ENCODE measurements at places on chromosomes 16 and 17.

- no peak for DNase-seq
Measured at GRCh38 chr16:78896280-78896679, 704.3 kb downstream of the MAF start.

DNA sequence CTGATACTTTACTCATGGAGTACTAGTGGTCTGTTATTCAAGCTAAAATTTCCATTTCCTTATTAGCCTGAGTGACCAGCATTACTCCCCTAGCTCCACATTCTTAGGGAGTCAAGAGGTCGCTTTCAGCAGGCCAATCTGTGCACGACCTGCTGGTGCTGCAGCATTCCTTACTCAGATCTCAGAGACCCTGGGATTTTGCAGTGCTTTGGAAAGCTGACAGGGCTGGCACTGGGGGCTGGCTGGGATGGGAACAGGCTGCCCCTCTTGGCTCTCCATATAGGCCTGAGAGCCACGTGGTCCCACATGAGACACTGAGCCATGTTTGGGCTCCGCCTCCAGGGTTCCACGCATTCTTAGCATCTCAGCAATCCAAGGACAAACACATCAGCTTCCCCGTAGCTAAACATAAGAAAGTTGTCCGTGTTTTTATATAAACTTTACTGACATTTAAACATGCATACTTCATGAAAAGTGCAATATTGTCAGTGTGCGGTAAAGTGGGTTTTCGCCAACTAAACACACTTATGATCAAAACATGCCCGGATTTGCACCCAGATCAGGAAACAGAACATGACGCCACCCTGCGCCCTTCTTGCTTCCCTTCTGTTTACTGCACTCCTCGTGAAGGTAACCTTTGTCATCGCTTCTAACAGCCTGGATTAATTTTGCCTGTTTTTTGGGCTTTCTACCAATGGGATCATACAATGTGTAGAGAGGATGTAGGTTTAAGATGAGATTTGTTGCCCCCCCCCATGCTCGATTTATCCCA is 254.5 kb upstream of the CACNG5 start:
- DNase-seq = no peak

DNA sequence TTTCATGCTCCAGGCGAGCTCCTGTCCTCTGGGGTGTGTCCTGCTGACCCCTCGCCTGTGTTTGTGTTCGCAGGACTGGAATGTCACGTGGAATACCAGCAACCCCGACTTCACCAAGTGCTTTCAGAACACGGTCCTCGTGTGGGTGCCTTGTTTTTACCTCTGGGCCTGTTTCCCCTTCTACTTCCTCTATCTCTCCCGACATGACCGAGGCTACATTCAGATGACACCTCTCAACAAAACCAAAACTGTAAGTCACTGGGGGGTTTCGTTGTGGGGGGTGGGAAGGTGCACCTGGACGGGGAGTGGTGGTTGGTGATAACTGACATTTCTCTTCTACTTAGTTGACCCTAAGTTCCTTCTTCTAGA is 58.3 kb downstream of the ABCC1 start:
- no peak for DNase-seq

GRCh38 chr17:82835766-82836512 is 3.9 kb downstream of the ZNF750 start:
- DNase-seq = no peak

- no peak for DNase-seq
Measured at GRCh38 chr17:19670908-19671307, 22.4 kb downstream of the ALDH3A2 start.

DNA sequence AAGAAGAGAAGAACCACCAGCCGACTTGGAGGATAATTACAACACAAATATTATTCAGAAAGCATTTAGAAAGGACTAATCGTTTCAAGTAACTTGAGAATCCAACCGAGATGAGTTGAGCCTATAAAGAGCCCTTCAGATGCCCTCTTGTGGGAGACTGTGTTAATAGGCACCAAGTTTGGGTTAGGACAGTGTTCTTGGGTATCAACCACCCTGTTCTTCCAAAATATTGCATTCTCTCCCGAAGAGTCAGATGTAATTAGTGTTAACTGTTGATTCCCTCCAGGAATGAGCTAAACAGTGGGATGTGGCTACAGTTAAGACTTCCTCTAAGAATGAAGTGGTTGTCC is 87.8 kb upstream of the NOL11 start:
- no peak for DNase-seq

GRCh38 chr17:4579678-4580077 is 4.7 kb upstream of the SMTNL2 start:
- no peak for DNase-seq

DNA sequence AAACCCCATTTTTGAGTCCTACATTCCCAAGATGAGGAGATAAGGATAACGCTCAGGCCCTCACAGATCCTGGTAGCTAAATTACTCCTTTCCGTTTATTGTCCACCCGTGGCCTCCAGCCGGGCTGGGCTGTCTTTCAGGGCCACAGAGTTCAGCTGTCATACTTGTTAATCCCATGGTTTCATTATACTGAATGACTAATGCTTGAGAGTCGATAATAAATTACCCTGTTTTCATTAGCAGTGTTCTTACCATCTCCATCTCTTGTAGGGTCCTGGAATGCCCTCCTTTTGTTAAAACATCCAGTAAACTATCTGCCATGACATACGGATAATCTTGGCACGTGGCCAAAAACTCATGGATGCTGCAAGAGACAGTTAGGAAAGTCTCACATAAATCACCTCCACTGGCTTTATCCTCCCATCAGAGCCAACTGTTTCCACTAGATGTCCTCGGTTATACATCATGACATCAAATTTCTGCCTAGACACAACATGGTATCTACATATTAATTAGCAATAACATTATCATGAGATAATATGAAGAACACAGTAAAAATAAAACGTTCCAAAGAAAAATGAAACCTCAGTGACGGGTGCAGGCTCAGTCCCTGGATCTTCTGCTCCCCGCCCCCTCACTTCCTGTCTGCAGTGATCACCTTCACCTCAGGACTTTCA is 45.3 kb downstream of the BRD7 start:
- peak; percentile 40 for DNase-seq

DNA sequence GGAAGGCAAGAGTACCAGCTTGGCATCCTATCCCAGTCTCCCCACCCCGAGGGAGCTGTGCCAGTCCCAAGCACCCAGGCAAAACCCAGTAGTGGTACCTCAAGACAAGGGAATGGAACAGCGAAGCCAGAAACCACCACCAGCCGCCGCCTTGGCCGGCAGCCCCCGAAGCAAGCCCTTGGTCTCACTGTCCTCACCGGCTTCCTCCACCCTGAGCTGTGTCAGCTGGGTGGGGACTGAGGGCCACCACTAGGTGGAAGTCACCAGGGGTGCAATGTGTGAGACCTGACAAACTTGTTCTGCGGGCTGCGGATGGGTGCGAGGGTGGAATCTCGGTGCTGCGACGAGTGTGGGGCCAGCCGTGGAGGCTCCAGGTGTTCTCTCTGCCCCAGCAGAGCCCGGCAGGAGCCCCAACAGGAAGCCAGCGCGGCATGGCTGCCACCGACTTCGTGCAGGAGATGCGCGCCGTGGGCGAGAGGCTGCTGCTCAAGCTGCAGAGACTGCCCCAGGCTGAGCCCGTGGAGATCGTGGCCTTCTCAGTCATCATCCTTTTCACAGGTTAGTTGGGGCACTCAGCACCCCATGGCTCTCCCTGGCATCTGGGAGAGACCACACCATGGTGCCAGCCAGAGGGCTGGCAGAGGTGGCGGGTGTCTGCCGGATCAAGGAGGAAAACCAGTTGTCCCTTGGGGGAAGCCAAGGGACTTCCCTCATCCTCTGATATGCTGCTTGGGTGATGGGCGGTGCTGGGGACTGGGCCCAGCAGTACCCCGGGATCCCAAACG is 6.7 kb downstream of the SMIM5 start:
- DNase-seq = no peak

DNA sequence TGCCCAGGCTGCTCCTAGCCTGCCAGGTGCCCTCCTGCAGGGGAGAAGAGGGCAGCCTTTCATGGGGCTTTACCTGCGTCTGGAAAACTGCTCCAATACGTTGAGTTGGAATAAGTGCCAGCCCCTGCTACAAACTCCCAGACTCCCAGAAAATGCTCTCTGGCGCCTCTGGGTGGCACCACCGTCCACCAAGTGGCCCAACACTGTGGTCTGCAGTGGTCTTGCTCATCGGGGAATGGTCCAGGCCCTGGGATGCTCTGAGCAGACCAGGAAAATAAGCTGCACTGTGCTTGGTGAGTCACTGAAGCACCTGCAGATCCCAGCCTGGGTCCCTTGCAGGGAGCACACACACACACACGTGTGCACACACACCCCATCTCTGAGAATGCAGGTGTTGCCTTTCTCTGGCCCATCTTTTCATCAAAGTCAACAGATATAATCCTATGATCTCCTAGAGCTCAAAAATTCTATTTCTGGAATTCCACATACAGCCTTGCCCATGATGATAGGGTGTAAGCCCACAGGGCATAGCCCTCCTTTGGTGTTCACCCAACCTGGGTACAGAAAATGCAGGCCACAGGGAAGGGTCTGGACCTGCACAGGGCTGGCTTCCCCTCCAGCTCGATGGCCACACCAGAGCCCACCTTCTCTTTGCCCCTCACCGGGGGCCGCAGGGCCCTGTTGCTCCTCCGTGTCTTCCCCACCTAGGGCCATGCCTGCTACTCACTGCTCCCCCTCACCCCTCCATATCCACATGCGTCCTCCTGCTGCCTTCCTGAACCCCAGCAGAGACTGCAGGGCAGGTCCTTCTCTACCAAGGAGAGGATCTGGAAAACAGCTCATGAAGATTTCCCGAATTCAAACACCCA is 20.5 kb downstream of the CDIP1 start:
- DNase-seq = no peak

GRCh38 chr16:29912087-29912486 is 11.8 kb downstream of the ASPHD1 start:
- DNase-seq = no peak

DNA sequence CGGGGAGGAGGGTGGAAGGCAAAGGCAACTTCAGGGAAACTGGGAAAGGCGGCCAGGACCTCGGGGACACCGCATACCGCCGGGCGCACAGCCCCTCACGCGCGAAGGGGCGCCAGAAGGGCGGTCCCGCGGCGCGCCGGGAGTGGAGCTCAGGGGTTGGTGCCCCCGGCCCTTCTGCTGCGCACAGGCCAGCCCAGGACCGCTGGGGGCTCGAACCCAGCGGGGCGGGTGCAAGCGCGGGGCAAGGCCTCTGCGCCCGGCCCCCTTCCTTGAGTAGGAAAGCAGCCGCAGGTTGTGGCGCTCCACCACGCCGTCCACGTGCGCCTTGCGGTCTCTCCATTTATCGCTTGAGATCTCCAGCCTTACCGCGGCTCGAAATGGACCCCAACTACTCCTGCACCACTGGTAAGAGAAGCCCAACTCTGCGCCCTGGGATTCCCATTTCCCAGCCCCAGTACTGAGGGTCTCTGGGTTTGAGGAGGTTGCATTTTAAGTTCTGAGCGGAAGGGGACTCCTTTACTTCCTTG is 3.0 kb upstream of the MT1A start:
- DNase-seq = no peak
